ENCODE measurements at places on chromosomes 2 and 18.

- no peak for DNase-seq
Measured at GRCh38 chr2:85524336-85524908, 14.5 kb upstream of the MAT2A start.

- no peak for DNase-seq
Measured at GRCh38 chr2:124163840-124164239, 138.8 kb downstream of the CNTNAP5 start.

- DNase-seq, result no peak
Measured at GRCh38 chr18:79423211-79424007, 27.7 kb downstream of the NFATC1 start.

DNA sequence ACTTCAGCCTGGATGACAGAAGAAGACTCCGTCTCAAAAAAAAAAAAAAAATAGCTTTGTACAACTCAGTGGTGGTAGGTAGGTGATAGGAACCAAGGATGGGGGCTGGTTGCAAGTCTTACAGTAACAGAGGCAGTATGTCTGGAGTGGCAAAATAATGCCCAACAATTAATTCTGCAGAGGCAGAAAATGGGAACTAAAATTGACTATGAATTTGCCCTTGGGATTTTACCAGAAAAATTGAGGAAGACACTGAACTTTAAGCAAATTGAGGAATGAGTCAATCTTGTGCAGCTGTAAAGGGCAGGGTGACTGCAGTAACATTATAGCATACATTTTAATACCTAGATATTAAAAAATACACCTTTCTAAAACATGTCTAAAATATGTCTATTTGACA, 292.1 kb upstream of the FBXO11 start:
- no peak for DNase-seq

GRCh38 chr2:217206907-217207698, 347.2 kb upstream of the TNP1 start:
- no peak for DNase-seq

All from activated naive CD4-positive, alpha-beta T cell treated with anti-CD3 and anti-CD28 coated beads, Interleukin-2, amount 50 U/mL, for 16 hours (primary cell).